Substantia nigra (tissue), 51 donors: ENCODE measurements at places on chromosomes 13 and 19.

GRCh38 chr13:22240716-22241115, 569.8 kb downstream of the FGF9 start:
- DNase-seq: no peak

GRCh38 chr19:17468302-17469091, 1.8 kb upstream of the SLC27A1 start:
- DNase-seq: peak; percentile 68

DNA sequence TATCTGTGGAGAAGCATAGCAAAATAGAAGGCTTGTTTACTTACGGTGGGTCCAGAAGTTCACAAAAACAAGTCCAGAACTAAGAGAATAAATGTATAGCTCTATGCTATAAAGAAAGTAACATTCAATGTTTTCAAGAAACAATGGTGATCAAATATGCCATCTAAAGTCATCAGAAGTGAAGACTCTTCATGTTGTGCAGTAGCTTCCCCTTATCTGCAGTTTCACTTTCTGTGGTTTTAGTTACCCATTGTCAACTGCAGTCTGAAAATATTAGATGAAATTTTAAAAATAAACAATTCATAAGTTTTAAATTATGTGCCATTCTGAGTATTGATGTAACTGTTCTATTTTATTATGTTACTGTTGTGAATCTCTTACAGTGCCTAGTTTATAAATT, 72.5 kb downstream of the EDNRB start:
- DNase-seq: no peak

DNA sequence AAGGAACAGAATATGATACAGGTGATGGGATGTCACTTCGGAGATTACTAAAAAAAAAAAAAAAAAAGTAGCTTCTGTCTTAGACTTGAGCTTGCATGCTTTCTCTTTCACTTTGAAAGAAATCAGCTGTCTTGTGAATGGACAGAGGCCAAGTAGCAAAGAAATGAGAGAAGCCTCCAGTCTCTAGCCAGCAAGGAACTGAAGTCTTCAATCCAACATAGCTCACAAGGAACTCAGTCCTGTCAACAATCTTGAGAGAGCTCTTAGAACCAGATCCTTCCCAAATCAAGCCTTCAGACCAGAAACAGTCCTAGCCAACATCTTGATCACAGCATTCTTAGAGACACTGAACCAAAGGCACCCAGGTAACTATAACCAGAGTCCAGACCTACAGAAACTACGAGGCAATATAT, 7.7 kb downstream of the N4BP2L2 start:
- no peak for DNase-seq

DNA sequence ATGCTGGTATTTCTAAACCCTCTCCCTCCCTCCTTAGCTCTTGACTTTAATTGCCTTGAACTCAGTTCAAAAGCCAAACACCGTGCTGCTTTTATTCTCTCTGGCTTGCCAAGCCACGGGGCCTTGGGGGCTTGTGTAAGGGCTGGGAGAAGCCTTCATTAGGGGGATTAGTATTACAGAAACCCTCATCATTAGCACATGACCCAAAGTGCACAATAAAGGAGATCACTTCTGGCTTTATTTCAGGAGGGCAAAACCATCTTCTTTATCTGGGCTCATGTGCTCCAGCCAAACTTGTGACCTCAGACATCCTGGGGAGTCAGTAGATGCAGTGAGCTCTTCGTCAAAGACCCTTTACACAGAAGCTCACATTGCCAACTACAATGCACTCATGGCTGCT, at the start of gene DCT:
TSS of gene DCT (minus strand) at position 67 of the 400 bp plus-strand sequence. CDS start 427 bp downstream, outside the sequence.
- DNase-seq: no peak

DNA sequence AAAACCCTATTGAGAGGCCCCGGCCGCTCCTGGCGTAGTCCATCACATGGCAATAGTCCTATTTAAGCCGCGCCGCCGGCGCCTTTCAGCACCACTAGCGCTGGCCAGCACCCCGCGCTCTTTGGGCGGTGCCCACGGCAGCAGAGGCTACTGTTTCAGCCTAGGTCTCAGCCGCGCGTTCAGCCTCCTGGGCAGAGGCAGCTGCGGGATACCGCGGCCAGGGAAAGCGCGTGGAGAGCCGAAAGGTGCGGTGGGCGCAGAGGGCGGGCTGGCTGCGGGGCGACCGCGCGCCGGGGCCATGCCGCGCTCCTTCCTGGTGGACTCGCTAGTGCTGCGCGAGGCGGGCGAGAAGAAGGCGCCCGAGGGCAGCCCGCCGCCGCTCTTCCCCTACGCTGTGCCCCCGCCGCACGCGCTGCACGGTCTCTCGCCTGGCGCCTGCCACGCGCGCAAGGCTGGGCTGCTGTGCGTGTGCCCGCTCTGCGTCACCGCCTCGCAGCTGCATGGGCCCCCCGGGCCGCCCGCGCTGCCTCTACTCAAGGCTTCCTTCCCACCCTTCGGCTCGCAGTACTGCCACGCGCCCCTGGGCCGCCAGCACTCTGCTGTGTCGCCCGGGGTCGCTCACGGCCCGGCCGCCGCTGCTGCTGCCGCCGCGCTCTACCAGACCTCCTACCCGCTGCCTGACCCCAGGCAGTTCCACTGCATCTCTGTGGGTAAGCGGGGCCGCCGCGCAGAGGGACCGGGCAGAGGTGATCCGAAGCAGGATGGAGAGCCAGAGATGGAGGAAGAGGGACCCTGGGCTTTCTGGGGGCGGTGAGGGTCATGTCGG, at the start of gene GSX1:
TSS of gene GSX1 (plus strand) at position 91 of the 826 bp plus-strand sequence. CDS start at position 299, 208 bp downstream.
- no peak for DNase-seq

DNA sequence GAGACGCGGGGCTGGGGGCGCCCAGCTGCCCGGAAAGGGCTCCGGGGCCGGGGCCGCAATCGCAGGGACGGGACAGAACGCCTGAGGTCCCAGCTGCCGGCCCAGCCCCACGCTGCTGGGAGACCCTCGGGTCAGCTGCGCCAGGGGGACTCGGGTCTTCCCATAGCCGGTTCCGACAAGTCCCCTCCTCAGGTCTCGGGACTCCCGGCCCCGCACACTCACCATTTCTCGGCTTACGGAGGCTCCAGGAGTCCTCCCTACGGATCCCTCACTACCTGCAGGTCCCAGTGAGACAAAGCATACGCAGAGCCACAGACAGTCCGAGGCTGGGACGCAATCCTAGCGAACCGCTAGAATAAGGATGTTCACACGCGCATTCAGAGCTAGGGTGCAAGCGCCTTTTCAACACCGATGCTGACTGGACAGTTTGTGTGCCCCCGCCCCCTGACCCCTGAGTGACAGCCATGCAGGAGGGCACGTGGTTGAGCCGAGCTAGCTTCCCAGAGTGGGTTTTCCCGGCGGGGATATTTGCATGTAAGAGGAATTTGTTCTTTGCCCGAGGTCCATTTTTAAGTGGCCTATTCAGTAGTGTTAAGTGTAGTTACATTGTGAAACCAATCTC, 13.6 kb downstream of the ZNF490 start:
- DNase-seq: no peak

DNA sequence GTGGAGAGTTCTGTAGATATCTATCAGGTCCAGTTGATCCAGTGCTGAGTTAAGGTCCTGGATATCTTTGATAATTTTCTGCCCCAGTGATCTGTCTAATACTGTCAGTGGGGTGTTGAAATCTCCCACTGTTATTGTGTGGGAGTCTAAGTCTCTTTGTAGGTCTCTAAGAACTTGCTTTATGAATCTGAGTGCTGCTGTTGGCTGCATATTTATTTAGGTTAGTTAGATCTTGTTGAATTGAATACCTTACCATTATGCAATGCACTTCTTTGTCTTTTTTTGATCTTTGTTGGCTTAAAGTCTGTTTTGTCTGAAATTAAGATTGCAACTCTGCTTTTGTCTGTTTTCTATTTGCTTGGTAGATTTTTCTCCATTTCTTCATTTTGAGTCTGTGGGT, 15.4 kb downstream of the AP1M1 start:
- no peak for DNase-seq

DNA sequence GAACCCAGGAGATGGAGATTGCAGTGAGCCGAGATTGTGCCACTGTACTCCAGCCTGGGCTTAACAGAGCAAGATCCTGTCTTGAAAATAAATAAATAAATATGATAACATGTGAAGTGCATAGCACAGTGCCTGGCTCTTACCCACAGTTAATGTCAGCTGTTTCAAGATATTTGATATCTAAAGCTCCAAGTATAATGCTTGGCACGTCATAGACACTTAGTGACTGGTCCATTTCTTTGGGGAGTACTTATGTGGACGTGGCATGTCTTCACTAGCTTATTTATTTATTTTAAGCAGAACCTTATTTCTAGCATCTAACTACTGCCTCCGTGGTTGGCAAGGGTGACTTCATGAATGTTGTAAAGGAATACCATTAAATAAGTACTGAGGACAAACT, 18.8 kb downstream of the GARRE1 start:
- no peak for DNase-seq

- no peak for DNase-seq
These were observed 18.4 kb upstream of the IPO5 start for GRCh38 chr13:97935071-97935470.

GRCh38 chr13:102191951-102192502, 209.8 kb downstream of the FGF14 start:
- DNase-seq: no peak

GRCh38 chr13:21979161-21979806, 308.4 kb downstream of the FGF9 start:
- DNase-seq: no peak

DNA sequence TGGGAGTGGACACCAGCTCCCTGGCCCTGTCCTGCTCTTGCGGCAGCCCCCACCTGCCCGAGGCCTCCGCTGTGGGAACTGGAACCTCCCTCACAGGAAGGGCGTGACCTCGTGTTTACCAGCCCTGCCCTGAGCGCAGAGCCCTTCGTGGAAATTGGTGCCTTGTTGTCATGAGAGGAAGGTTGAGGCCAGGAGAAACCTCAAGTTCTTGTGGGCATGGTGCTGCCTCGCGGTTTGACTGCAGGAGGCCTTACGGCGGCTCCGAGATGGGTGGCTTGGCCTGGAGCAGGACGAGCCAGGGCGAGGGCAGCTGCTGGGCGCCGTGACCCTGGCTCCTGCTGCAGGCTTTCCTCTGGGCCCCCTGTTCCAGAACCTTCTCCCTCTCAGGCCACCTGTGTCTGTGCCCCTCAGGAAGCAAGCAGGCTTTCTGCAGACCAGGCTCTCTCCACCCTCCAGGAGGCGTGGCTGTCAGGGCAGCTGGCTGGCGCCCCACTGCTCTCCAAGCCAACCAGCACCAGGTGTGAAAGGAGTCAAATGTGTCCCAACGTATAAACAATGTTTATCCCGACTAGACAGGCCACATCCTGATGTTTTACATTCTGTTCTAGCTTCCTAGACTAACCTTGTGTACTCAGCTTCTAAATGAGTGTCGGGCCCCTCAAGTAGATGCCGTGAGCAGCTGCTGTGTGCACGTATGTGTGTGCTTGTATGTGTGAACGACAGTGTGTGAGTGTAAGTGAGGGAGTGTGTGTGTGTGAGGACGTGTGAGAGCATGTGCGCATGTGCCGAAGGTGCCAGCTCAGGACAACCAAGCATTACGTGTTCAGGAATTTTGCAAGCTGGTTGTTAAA, 10.4 kb upstream of the RASA3 start:
- DNase-seq: no peak

DNA sequence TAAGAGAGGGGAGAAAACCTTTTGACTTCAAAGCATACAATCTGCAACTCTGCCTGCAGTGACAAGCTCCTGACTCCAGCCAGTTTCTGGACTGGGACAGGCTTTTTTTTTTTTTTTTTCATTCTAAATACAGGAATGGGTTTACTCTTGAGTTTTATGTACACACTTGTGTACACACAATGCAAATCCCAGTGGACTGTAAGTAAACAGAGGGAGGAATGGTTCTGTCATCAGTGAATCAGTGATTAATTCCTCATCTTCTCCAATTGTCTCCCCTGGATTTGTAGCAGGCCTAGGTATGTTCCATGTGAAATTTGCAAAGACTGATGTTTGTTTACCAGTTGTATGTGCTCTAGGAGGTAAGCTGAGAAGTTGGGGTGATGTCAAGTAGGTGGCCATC, 184.8 kb downstream of the SHISA2 start:
- no peak for DNase-seq

GRCh38 chr13:94232161-94232950, 247.1 kb downstream of the DCT start:
- DNase-seq: peak; percentile 0

DNA sequence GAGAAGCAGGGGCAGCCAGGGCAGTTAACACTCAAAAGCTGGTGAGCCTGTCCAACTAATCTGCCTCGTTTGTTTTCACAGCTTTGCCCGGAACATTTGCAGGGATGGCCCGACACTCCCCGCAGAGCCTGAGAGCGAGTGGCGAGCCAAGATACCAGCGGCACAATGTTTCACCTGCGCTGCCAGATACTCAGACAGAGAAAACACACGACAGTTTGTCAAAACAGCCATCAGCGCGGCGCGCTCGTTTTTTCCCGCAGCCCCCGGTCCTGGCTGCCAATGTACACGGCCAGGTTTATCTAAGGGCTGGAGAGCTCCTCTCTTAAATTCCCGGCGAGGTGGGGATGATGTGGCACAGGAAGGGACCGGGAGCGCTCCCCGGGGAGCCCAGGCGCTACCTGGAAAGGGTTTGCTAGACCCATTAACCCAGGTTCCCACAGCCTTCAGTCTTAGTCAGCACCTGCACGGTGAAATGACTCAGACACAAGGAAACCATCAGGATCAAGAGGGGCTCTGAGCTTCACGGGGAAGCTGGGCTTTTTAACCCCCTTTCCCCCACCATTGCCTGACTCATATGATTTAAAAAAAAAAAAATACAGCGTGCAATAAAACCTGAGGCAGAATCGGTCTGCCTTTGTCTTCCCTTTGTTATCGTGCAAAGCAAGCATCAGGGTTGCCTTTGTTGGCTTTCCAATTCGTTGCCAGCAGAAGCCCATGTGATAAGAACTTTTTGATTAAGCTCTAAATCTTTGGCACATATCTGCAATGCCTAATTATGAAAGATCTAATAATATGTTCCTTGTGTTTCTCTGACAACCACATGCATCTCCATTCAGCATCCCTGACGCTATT, 186.2 kb downstream of the EFNB2 start:
- DNase-seq: no peak

DNA sequence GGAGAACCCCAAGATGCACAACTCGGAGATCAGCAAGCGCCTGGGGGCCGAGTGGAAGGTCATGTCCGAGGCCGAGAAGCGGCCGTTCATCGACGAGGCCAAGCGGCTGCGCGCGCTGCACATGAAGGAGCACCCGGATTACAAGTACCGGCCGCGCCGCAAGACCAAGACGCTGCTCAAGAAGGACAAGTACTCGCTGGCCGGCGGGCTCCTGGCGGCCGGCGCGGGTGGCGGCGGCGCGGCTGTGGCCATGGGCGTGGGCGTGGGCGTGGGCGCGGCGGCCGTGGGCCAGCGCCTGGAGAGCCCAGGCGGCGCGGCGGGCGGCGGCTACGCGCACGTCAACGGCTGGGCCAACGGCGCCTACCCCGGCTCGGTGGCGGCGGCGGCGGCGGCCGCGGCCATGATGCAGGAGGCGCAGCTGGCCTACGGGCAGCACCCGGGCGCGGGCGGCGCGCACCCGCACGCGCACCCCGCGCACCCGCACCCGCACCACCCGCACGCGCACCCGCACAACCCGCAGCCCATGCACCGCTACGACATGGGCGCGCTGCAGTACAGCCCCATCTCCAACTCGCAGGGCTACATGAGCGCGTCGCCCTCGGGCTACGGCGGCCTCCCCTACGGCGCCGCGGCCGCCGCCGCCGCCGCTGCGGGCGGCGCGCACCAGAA, 1.1 kb downstream of the SOX1 start:
- DNase-seq: no peak
